Skeletal muscle cell (primary cell): ENCODE measurements at places on chromosomes 2 and 18.

- no peak for DNase-seq
Observed at GRCh38 chr2:39020383-39020782, 100.5 kb downstream of the SOS1 start.

DNA sequence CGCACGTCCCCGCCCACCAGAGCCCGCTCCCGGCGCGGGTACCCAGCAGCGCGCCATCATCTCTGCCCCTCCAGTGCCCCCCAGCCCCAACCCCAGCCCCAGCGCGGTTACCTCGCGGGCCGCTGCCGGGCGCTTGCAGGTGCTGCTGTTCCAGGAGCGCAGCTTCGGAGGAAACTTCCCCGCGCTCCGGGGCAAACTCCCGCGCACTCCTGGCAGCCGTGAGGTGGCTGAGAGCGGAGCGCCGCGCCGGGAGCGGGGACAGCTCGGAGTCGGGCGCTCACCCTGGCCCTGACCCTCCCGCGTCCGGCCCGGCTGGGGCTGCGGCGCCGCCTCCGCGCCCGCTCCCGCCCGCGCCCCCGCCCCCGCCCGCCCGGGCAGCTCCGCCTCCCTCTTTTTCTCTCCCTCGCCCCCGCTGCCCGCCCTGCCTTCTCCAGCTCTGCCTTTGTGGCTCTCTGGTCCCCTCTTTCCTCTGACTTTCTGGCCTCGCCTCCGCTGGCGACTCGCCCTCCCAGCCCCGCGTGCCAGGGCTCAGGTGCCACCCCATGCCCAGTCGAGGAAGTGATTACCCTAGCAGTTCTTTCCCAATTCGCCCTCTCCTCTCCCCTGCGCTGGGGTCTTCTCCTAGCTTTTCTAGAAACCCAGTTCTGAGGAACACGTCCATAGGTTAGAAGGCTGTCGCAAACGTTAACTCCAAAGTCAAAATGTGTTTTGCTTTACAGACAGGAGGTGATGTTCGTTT is at the start of gene CHST9:
TSS of gene CHST9 (minus strand) at position 284 of the 739 bp plus-strand sequence. CDS start 42,499 bp downstream, outside the sequence.
- no peak for DNase-seq

DNA sequence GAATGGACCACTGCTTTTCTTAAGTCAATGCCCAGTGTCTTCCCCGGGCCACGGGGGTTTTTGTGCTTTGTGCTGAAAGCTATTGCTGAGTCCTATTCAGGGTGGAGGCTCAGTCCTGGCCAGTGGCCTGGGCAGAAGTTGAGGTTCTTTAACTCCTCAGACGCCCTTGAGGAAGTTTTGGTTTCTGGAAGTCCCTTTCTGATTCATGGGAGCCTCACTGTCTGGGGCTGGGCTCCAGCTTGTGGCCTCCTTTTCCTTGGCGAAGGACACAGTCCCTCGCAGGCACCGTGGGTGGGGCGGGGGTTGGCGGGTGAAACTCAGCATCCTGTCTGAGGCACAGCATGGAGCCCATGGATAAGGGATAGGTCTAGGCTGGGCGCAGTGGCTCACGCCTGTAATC is 465.2 kb upstream of the HS6ST1 start:
- DNase-seq, result no peak

DNA sequence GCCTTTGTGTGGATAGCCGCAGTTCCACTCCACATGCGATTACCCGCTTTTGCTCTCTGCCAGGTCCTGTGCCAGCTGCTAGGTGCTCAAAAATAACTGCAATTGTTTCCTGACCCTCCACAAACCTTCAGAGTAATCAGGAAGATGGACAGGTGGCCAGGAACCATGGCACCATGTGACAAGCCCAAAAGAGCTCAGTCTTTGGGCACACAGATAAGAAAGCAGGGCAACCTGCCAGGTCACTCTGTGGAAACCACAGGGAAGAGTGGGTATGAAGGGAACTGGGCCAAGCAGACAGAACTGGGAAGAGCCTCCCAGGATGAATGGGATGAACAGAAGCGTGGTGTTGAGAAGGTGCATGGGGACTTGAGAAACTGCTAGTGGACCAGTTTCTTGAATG is 79.4 kb upstream of the AGAP1 start:
- no peak for DNase-seq

- DNase-seq, result peak; percentile 71
Observed at GRCh38 chr2:101388232-101388631, 929 bp upstream of the CREG2 start.

- DNase-seq, result no peak
Observed at GRCh38 chr18:38402509-38402908, 836.9 kb upstream of the CELF4 start.

- no peak for DNase-seq
Observed at GRCh38 chr18:47929681-47930198, 719 bp downstream of the SMAD2 start.

DNA sequence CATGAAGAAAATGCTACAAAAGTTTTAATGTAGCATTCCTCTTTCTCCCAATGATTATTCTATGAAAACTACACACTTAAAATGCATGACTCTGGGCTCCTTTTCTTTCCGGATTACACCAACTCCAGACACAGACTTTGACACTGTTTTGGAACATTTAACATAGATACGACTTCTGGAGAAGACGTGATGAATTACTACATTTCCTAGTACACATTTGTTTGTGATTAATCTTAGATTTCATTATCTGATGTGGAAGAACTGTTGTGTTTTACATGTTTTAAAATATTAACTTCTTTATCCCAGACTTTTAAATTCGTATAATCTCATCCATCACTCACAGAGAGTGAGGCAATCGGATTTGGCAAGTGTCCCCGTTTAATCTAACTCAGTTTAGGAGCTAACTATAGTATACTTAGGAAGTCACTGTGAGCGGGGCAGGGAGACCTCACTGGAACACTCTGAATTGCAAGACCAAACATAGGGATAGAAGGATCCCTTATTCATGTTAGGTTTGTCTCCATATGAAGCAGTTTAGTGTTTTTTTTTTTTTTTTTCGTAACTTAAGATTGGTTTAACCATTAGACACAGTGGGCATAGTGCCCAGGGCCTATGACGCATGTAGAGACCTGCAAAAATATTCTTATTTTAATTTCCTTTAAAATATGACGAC is 66.7 kb downstream of the PDE1A start:
- DNase-seq, result no peak

DNA sequence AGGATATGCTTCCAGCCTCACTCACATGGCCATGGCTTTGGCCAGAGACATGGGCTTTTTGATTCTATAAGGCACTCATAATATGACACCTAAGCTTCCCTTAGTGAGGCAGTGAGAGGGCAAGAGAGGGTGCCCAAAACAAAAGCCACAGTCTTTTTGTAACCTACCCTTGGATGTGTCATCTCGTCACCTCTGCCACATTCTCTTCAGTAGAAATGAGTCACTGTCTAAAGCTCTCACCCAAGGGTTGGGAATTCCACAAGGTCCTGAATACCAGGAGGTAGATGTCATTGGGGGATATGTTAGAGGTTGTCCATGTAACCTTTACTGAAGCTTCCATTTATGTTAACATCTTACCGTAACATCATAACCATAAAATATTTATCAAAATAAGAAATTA is 108.4 kb downstream of the ALMS1 start:
- no peak for DNase-seq

DNA sequence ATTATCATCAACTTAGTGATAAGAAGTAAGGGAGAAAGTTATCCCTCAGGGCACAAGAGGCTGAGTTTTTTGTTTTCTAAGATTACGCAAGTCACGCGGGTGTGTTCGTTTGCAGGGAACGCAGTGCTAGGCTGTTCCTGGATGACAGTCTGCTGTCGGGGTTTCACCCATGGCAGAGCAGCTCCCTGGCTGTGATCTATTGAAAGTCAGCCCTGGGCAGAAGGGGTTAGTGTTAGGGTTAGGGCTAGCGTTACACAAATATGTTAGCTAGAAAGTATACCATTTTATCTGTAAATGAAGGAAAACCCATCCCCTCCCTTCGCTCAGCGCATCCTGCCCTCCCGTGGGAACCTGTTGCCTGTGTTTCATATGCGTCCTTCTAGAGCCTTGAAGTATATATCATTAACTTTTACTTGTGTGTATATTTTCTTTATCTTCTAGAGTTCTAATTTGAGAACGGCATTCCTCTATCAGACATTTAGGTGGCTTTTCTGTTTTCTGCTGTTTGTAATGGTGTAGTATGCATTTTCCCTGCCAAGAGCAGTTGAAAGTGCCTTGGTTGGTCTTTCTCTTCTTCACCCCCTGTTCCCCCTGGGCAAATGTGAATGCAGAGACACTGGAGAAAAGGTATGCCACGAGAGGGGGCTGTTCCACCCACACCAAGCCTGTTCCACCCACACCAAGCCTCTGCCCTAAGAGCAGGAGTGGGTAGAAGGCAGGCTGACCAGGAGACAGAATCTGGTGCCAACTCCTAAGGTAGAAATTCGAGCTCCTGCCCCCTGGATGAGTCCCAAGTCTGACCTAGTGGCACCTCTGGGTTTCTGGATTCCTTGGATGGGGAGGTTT is 47.0 kb downstream of the ARMC9 start:
- DNase-seq, result no peak

DNA sequence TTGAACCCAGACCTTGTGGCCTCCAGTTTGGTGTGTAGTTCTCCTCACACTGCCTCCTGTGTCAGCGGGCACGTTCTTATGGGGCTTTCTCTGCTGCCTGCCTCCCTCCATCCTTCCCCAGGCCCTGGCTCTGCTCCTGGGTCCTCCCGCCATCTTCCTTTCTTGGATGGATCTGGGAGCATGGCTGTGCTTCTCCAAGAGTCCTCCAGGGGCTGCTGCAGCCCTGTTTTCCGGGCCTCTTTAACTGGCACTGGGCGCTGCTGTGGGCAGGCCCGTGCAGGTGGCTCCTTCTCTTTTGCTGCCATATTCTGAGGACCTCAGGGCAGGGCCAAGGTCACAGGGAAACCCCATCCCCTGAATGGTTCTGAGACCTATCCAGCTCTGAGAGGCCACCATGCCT is 17.8 kb downstream of the THNSL2 start:
- DNase-seq, result no peak

- no peak for DNase-seq
Observed at GRCh38 chr2:28327956-28328922, 64.4 kb upstream of the FOSL2 start.

DNA sequence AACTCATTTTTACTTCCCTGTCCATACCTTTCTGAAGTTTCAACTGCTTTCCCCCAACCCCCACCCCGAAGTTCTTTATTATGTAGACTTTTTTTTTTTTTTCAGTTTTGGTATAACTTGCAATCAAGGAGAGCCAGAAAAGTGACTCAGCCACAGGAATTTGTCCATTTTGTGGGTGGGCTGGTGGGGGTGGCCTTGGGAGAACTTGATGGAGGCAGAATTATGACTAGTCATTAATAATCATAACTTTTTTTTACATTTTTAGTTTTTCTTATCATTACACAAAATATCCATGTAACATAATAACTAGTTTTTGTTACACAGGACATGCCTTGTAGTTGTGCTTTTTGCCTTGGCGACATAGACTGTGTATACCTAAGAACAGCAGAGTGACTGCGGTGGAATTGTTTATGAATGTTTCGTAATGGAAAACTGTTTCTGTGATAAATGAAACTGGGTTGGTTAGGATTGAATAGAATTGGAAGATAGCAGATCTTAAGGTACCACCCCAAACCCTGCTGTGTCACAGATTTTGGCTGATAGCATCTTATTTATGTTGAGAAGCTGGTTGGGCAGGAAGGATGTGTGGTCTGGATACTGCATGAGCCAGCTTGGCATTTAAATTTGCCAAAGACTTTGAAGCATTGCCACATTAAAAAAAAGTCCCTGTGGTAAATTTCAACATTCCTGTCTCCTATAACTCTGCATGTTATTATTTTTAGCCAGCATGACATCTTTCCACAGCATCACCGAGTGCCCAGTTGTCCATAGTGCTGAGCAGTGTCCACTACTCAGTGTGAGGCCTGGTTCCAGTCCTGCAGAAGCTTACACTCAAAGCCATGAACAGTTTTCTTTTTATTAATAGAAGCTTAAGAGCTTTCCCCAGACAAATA is 30.7 kb downstream of the LYPD6B start:
- no peak for DNase-seq

- DNase-seq, result no peak
Observed at GRCh38 chr2:45138904-45139303, 129.7 kb upstream of the SIX2 start.

- no peak for DNase-seq
Observed at GRCh38 chr2:119748135-119748534, 11.6 kb upstream of the PTPN4 start.

DNA sequence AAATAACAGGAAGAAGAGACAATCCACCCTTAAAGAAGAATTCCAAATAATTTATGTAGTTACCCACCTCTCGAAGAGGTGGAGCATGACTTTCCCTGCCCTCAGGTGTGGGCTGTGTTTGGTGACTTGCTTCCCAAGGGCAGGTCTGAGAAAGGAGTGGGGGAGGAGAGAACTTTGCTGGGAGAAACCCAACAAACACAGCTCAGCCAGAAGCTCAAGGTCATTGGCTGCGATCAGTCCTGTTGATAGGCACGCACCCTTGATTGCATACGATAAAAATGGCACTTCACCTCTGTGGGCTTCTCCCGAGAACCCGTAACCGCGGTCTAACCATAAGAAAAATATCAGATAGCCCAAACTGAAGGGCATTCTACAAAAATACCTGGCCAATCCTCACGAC is 157.5 kb upstream of the ID2 start:
- no peak for DNase-seq

DNA sequence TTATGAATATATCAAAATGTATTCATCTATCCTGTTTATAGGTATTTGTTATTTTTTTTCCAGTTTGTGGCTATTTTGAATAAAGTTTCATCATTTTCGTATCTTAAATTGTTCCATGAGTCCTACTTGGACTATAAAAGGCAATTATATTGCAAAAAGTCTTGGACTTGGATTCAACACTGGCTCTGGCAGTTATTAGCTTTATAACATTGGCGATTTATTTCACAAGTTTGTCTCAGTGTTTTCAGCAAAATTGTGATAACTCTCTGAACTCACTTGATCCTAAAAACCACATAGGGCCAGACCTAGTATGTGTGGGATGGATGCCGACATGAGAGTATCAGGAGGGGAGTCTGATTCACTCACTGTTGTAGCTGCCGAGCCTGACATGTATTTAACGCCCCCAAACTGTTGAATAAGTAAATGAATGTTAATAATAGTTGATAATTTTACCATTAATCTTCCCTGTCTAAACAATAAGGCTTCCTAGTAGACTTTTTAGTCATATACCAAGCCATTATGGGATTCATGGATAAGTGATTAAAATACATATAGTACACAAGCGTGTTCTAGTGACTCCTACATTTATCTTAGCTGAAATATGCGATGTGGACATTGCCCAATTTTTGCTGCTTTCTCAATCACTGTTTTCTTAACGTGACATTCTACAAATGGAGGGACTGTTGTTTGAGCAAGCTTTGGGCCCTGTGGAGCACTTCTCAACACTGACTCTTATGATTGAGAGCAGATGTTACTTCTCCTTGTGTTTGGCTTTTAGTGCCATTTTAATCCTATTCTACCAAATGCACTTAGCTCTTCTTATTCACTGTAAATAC is 907.6 kb downstream of the EPHA4 start:
- no peak for DNase-seq

GRCh38 chr18:74819433-74820059 is 221.9 kb downstream of the ZNF407 start:
- no peak for DNase-seq

- DNase-seq, result no peak
Observed at GRCh38 chr2:60811491-60812375, 55.7 kb downstream of the PAPOLG start.

- DNase-seq, result no peak
Observed at GRCh38 chr18:79572093-79572780, 107.4 kb upstream of the CTDP1 start.

- DNase-seq, result no peak
Observed at GRCh38 chr2:63818271-63818670, 23.4 kb upstream of the UGP2 start.
